ENCODE measurements at places on chromosomes 6 and 20. TPM values are rescaled to one million over a fixed set of nuclear protein-coding genes. Genes with fewer than 3 reads are reported as not detected.

CRISP1 gene
- total RNA-seq: not detected

RPL7L1 gene
- total RNA-seq: 81.3 TPM

NOL7 gene
- total RNA-seq: 32.1 TPM

CST3 gene
- total RNA-seq: 222 TPM

HNF4A gene
- total RNA-seq: not detected

TMEM74B gene
- total RNA-seq: not detected

SLC25A27 gene
- total RNA-seq: 0.75 TPM

Data from smooth muscle cell of the coronary artery (primary cell).